GM13977 (cell line): ENCODE measurements at places on chromosomes 2 and 18.

DNA sequence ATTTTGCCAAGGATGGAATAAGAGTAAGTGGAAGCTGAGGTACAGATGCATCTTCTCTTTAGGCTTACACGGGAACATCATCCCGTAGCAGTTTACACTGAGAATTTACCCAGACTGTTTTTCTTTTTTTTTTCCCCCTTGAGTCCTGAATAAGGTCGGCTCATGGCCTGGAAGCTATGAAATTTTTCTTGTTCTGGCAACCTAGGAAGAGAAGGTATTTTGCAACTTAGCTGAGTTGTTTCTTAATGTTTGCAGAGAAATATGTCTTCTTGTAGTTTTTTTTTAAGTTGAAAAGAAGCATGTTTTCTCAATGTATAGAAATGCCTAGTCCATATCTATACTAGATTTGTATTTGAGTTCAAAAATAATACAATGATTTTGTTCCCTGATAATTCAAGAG, 712.5 kb downstream of the TDRD15 start:
- no peak for DNase-seq

DNA sequence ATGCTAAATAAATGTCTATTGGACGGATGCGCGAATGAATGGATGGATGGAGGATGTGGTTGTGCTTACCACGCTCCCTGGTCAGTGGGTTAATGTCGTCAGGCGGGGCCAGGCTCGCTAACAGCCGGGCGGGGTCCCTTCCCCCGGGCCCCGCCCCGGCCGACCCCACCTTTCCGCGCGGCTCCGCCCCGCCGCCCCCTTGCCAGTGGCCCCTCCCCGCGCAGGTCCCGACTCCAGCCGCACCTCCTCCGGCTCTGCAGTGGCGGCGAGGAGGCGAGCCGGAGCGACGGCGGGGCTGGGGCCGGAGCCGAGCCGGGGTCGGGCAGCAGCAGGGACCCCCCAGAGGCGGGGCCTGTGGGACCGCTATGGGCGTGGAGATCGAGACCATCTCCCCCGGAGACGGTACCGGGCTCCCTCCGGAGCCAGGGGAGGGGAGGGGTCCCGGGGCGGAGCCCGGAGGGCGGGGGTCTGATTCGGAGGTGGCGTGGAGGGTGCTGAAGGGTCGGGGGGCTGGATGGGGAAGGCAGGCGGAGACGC, at the start of gene FKBP1B:
FKBP1B (plus strand) TSS at position 257 of the 537 bp plus-strand sequence; CDS start at position 366, 109 bp downstream.
- DNase-seq = peak; percentile 78

DNA sequence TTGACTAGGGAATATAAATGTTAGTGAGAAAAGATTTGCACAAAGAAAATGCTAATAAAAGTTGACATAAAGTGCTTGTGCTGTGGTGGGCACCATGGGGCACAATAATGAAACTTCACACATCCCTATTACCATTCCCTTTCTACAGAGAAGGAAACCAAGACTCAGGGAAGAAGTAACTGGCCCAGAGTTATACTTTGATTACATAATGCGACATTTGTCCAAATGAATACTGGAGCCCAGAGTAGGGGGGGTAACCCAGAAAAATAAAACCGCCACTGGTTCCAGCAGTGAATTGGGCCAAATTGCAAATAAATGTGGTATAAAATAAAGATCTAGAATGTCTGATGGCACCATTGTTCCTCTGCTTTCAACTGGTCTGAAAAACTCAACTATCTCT, 106.1 kb upstream of the PPP1CB start:
- DNase-seq = no peak

DNA sequence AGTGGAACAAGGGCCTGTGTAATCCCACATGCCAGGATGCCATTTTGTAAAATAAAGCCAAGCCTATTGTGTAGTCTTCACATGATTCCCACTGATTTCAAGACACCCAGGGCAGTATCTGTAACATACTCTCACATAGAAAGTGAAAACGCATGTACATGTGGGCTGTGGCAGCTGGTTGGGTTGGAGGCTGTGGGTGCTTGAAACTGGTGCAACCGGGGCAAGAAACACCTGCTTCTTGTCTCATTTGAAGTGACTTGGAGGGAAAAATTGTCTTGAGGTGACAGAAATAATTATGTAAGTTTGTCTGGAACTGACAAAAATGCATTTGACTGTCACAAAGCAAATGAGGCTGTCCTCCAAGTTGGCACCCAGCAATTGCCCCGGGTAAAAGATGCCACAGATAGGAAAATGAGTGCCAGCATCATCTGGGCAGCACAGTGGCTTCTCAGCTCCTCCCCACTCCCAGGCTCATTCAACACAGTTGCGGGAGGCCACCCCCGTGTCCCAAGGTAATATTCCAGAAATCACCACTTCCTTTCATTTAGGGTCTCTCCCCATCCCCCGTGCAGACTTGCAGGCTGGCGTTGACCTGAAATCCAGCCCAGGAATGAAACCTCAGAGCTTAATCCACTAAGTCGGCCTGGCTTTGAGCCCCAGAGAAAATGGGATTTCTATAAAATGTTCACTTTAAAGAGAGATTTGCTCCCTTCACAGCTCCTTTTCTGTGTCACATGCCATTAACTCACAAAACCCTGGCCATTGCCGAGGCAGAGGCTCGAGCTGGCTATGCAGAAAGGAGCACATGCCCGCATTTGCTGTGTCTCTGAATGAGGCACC, 293.9 kb upstream of the PARD3B start:
- no peak for DNase-seq

DNA sequence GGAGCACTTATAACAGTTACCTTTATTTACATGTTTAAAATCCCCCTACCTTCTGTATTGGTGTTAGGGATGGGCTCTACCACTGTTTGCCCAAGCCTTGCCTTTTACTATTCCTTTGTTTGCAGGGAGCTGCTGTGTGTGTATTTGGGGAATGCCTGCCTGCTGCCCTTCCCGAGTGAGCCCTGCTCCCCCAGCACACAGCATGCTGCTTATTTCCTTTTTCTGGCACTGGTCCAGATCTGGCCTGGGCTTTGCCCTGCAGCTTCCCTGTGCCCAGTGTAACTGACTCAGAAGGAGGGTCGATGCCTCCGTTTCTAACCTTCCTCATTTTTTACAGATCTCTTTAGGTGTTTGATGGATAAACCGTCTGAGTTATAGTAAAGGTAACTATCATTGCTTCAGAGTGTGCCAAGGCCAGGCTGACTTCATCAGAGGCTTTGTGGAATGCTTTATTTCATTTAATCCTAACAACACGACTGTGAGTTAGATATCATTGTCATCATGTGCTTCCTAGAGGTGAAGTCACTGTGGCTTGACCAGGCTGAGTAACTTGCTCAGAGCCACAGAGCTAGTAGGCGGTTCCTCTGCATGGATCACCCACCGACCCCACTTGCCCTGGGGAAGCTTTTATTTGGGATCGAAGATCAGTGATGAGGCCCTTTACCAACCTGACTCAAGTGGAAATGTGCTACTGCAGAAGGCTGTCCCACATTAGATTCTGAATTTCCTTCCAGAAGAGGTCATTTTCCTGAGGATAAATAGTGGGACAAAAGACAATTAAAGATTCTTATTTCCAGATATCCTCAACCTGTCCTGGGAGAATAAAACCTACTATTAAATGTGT, 238.8 kb downstream of the ZNF407 start:
- no peak for DNase-seq
